ENCODE measurements at places on chromosomes 6 and 20.

DNA sequence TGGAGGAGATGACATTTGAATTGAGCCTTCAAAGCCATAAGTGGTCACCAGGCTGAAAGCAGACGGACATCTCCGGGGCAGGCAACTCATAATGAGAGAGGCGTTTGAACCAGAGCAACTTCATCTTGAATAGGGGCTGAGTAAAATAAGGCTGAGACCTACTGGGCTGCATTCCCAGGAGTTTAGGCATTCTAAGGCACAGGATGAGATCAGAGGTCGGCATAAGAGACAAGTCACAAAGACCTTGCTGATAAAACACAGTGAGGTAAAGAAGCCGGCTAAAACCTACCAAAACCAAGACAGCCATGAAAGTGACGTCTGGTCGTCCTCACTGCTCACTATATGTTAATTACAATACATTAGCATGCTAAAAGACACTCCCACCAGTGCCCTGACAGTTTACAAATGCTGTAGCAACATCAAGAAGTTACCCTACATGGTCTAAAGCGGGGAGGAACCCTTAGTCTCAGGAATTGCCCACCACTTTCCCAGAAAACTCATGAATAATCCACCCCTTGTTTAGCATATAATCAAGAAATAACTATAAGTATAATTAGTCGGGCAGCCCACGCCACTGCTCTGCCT lies 194.7 kb upstream of the SOX4 start:
- no peak for DNase-seq

DNA sequence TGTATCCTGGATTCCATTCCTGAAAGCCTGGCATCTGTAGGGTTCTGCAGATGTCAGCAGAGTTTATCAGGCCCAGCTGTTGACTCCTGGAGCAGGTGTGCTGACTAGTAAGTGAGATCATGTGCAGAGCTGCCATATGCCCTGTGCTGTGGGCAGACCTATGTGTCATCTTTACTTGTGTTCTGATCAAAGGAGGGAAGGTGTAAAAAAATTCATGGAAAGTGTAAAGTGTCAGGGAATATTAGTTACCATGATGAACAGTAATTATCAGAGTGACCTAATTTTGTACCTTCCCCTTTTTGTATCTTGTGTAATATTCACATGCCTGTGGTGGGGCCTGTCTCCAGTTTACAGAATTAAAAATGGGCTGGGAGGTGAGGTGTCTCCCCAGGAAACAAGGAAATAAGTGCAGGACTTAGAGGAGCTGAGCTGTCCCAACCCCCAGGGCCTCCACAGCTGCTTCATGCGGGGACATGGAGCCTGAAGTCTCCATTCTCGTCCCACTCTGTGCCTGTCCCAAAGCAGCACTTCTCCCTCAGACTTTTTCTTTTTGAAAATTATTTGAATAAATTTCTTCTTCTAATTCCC lies 148.2 kb upstream of the GGTLC1 start:
- no peak for DNase-seq

GRCh38 chr20:38454556-38455473 lies 17.8 kb upstream of the RALGAPB start:
- DNase-seq: no peak

GRCh38 chr6:108565091-108565766 lies 4.5 kb downstream of the FOXO3 start:
- no peak for DNase-seq

GRCh38 chr6:42462474-42462972 lies 10.8 kb upstream of the TRERF1 start:
- no peak for DNase-seq

DNA sequence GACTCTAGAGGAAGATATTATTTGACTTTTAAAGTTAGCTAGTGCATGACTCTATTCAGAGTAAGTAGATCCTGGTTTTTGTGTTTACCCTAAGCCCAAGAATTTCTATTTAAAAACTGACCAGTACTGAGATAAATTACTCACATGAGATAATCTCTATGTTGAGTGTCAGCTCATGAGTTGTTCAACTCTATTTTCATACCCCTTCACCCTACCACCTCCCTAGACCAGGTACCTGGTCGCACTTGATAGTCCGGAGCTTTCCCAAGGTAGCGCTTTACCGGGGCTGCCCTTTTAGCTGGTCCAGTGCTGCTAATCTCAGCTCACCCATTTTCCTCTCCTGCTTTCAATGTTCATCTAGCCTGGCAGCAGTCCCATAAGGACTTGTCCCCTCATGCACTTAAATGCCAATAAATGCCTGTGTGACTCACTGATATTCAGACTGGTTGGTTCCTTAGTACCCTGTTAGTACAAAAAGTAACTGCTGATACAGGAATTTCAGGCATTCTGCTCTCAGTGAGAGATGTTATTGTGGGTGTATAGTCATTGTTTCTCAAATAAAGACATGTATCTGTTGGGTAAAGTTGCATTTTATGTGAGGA lies 503.9 kb downstream of the ADGRB3 start:
- no peak for DNase-seq

- DNase-seq: no peak
These were observed 372.0 kb downstream of the PREX1 start for GRCh38 chr20:48455651-48456365.

- no peak for DNase-seq
These were observed 31.0 kb downstream of the CDK5RAP1 start for GRCh38 chr20:33370291-33370690.

GRCh38 chr20:2000285-2000684 lies 6.4 kb upstream of the PDYN start:
- no peak for DNase-seq

DNA sequence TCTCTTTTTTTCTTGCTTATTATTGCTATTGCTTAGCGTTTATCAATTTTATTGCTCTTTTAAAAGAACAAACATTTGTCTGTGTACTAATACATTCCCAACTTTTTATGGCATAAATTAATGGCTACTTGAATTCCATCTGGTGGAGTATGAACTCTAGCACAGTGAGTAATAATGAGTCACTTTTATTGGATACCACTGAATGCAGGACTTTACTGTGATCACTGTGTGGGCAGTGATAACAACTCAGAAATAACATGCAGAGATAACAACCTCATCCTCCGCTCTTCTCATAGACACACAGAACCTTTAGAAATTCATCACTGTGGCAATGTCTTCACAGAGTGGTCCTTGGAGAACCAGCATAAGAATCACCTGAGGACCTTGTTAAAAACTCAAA lies 174.9 kb upstream of the PRND start:
- no peak for DNase-seq

GRCh38 chr6:5484692-5485091 lies 223.4 kb downstream of the FARS2 start:
- DNase-seq: no peak

All from NCI-H1694 (cell line).